Immature natural killer cell (primary cell): ENCODE measurements at places on chromosomes 1 and 21. TPM values are rescaled to one million over a fixed set of nuclear protein-coding genes. Genes with fewer than 3 reads are reported as not detected.
A peak's percentile ranks its signal among the peaks of the same experiment; 100 is the strongest.

- no peaks in the 10 kb centered on the region for H3K4me1 ChIP-seq
- H3K27me3 ChIP-seq = peaks cover 6% of the 10 kb centered on the region
These were observed 13.1 kb upstream of the ZRANB2 start for GRCh38 chr1:71093938-71094337.

GJA8 gene
- not detected for polyA plus RNA-seq

DNA sequence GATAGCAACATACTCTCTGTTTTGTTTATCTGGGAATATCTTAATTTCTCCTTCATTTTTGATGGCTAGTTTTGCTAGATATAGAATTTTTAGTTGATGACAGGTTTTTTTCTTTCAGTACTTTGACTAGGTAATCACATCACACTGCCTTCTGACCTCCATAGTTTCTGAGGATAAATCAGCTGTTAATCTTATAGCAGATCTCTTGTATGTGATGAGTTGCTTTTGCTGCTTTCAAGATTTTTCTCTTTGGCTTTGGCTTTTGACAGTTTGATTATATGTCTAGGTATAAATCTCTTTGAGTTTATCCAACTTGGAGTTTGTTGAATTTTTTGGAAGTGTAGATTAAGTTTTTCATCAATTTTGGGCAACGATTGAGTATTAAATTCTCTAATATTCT lies 142.6 kb downstream of the ZNF644 start:
- H3K27ac ChIP-seq = no peak overlapping the region
- no peaks in the 10 kb centered on the region for H3K4me1 ChIP-seq
- DNase-seq = no peak

- H3K4me1 ChIP-seq = peaks cover 8% of the 10 kb centered on the region
- no peaks in the 10 kb centered on the region for H3K27me3 ChIP-seq
- H3K27ac ChIP-seq = no peak overlapping the region
- no peak overlapping the region for H3K4me3 ChIP-seq
- no peak for DNase-seq
- H3K36me3 ChIP-seq = no peaks in the 10 kb centered on the region
These were observed 155.4 kb upstream of the C1orf174 start for GRCh38 chr1:4055294-4055967.

DNA sequence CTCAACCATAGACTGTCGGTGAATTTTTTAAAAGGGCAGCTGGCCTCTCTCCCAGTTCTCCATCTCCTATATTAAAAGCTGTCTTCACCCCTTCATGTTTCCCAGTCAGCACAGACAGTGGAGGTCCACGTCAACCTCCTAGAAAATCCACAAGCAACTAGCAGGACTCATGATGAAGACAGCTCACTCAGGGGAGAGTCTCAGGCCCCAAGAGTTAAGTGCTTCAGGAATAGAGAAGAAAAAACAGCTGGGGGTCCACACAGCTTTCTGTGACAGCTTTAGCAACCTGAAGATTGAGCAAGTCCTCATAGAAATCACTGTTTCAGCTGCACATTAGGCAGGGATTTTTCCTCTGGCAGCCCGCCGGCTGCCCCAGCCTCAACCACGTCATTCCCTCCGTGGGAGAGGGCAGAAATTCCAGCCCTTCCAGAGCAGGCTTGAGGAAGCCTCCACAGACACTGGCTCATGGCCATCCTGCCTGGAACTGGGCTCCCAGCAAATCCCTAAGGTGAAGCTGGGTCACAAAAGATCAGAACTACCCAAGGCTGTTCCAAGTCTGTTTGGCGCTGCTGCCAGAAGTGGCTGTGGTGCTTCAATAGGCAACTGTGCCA lies 15.2 kb downstream of the GPR161 start:
- H3K4me3 ChIP-seq = no peak overlapping the region
- no peaks in the 10 kb centered on the region for H3K36me3 ChIP-seq
- DNase-seq = no peak
- no peaks in the 10 kb centered on the region for H3K4me1 ChIP-seq
- no peak overlapping the region for H3K27ac ChIP-seq

DNA sequence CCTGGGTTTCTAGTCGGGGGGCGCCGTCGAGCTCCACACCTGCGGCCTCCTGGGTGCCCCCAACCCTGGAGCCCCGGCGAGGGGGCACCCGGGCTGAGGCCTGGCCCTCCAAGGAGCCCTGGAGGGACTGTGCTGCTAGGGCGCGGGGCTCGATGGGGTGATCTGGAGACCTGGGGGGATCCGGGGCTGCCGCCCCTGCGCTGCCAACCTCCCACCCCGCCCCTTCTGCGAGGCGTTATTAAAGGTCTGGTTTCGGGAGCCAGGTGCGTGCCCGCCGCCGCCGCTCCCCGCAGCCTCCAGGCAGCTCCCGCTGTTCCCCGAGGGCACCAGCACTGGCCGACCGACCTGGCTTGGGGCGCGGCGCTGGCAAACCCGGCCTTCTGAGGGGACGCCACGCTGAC lies 746 bp upstream of the POFUT2 start:
- peaks cover 16% of the 10 kb centered on the region for H3K36me3 ChIP-seq
- H3K27me3 ChIP-seq = peaks cover 6% of the 10 kb centered on the region
- peak overlapping the region; percentile 55 for H3K27ac ChIP-seq
- H3K4me1 ChIP-seq = peaks cover 20% of the 10 kb centered on the region
- DNase-seq = no peak

TMEM240 gene
- not detected for polyA plus RNA-seq

DNA sequence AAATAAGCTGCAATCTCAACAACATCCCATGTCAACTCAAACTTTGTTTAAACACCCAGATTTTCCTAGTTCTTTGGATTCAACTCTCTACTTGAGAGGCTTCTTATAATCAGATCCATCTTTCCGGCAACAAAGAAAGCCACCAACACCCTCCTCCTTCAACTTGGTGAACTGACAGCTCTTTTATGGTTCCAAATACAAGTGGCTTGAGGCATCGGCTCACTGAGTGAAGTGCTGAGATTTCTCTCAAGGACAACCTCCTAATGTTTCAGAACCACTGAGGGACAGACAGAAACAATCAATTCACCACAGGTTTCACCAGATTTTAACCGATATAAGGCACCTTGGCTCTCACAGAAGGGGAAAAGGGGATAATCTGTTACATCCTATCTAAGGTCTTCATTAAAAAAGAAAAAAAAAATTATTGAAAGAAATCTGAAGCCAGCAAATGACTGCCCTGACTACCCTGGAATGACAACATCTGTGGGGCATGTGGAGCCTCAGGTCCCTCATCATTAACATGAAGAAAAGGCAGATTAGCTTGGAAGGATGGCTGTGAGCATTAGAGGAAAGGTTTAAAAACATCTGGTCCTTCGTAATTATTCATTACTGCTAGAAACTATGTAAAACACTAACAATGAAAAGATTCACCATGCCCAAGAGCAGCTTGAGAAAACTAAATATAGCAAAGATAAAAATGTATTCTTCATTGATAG lies 50.9 kb downstream of the PTPN14 start:
- DNase-seq = no peak
- no peaks in the 10 kb centered on the region for H3K36me3 ChIP-seq

DNA sequence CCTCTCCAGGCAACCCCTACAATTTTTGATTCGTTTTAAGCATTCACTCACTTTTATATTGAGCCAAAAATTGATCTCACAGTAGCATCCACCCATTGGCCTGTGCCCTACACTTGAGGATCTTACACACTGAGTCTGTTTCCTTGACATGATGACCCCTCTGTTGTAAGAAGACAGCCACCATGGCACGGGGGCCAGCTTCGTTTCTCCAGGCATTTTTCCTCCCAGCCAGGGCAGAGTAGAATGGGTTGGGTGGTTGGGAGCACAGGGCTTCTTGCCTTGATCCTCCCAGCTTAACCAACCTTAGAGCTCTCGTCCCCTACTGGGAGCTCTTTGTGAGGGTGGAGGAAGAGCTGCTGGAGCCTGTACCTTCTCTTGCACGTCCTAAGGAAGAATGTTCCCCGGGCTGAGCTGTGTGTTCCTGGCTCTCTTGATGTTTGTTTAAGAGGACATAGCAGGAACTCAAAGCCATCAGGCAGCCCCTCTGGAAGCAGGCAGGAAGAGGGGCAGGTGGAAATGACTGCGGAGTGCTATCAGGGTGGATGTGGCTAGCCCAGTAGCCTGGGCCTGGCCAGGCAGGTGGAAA lies 213.2 kb upstream of the TMEM51 start:
- no peak for DNase-seq
- no peak overlapping the region for H3K4me3 ChIP-seq
- no peak overlapping the region for H3K27ac ChIP-seq
- H3K36me3 ChIP-seq = no peaks in the 10 kb centered on the region
- H3K27me3 ChIP-seq = peaks cover 5% of the 10 kb centered on the region

- DNase-seq = no peak
- no peaks in the 10 kb centered on the region for H3K27me3 ChIP-seq
- H3K4me3 ChIP-seq = no peak overlapping the region
- H3K36me3 ChIP-seq = peaks cover 11% of the 10 kb centered on the region
- no peaks in the 10 kb centered on the region for H3K4me1 ChIP-seq
- H3K27ac ChIP-seq = no peak overlapping the region
These were observed 43.3 kb downstream of the FAAP20 start for GRCh38 chr1:2151252-2151651.

GRCh38 chr1:88463401-88463985 lies 220.6 kb upstream of the PKN2 start:
- no peak overlapping the region for H3K27ac ChIP-seq
- no peaks in the 10 kb centered on the region for H3K27me3 ChIP-seq
- H3K4me1 ChIP-seq = no peaks in the 10 kb centered on the region
- no peak for DNase-seq
- H3K36me3 ChIP-seq = no peaks in the 10 kb centered on the region

- no peak for DNase-seq
- H3K4me3 ChIP-seq = no peak overlapping the region
- H3K27me3 ChIP-seq = no peaks in the 10 kb centered on the region
- H3K4me1 ChIP-seq = no peaks in the 10 kb centered on the region
- H3K36me3 ChIP-seq = no peaks in the 10 kb centered on the region
These were observed 575.5 kb downstream of the PTPRU start for GRCh38 chr1:29811727-29812407.

DISP1 gene
- polyA plus RNA-seq = 2.5 TPM

ANGPTL3 gene
- polyA plus RNA-seq = not detected

NBPF8 gene
- 1.0 TPM for polyA plus RNA-seq

CHIA gene
- not detected for polyA plus RNA-seq

- no peaks in the 10 kb centered on the region for H3K4me1 ChIP-seq
- DNase-seq = peak; percentile 56
These were observed 24.0 kb downstream of the QSOX1 start for GRCh38 chr1:180178511-180179161.

DNA sequence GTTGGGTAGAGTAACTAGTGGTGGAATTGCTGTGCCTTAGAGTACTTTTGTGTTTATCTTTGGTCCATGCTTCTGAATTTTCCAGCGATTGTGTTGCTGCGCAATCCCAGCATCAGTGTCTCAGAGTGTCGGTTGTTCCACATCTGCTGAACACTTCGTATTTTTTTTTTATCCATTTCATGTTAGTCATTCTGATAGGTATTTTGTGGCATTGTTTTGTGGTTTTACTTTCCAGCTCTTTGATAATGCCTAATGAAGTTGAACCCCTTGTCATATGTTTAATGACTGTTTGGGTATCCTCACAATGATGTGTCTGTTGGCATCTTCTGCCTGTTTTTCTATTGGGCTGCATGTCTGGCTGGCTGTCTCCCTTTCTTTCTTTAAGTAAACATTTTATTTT lies 13.6 kb downstream of the TUFT1 start:
- H3K4me1 ChIP-seq = no peaks in the 10 kb centered on the region
- no peak for DNase-seq
- H3K27ac ChIP-seq = no peak overlapping the region
- H3K4me3 ChIP-seq = no peak overlapping the region
- no peaks in the 10 kb centered on the region for H3K36me3 ChIP-seq

HSPA13 gene
- 14.1 TPM for polyA plus RNA-seq

GRCh38 chr1:224375059-224375458 lies 18.4 kb downstream of the CNIH4 start:
- H3K27me3 ChIP-seq = no peaks in the 10 kb centered on the region
- peak overlapping the region; percentile 42 for H3K4me3 ChIP-seq
- peaks cover 66% of the 10 kb centered on the region for H3K4me1 ChIP-seq

TSPAN2 gene
- 50.1 TPM for polyA plus RNA-seq

- no peak for DNase-seq
- H3K36me3 ChIP-seq = no peaks in the 10 kb centered on the region
- no peaks in the 10 kb centered on the region for H3K4me1 ChIP-seq
- H3K27ac ChIP-seq = no peak overlapping the region
These were observed 42.4 kb upstream of the TACSTD2 start for GRCh38 chr1:58619286-58620054.

DNA sequence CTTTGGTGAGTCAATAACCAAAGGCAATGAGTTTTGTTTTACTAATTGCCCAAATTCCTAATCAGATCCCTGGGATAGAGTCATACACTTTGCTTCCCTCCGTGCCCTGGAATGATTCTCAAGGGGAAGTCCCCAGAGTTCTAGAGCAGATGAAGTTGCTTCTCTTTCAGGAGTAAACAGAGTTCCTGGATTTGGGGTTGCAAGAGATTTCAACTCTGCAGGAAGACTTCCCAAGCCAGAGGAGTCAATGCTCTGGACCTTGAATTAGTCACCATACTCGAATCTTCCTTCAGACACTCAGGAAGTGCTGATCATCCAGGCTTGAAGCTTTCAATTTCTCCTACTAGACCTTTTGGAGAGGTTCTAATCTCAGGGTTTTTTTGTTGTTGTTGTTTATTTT lies 39.6 kb downstream of the FCER1A start:
- H3K27me3 ChIP-seq = no peaks in the 10 kb centered on the region
- H3K4me1 ChIP-seq = no peaks in the 10 kb centered on the region
- H3K36me3 ChIP-seq = no peaks in the 10 kb centered on the region

GRCh38 chr1:20358761-20359263 lies 68.1 kb downstream of the VWA5B1 start:
- no peak overlapping the region for H3K27ac ChIP-seq
- H3K27me3 ChIP-seq = peaks cover 2% of the 10 kb centered on the region
- H3K36me3 ChIP-seq = no peaks in the 10 kb centered on the region
- no peaks in the 10 kb centered on the region for H3K4me1 ChIP-seq
- H3K4me3 ChIP-seq = no peak overlapping the region
- DNase-seq = no peak

IGSF3 gene
- polyA plus RNA-seq = not detected

GRCh38 chr1:7255303-7256058 lies 470.2 kb downstream of the CAMTA1 start:
- no peaks in the 10 kb centered on the region for H3K4me1 ChIP-seq
- no peak overlapping the region for H3K27ac ChIP-seq
- H3K27me3 ChIP-seq = no peaks in the 10 kb centered on the region
- no peak overlapping the region for H3K4me3 ChIP-seq
- no peak for DNase-seq

DNA sequence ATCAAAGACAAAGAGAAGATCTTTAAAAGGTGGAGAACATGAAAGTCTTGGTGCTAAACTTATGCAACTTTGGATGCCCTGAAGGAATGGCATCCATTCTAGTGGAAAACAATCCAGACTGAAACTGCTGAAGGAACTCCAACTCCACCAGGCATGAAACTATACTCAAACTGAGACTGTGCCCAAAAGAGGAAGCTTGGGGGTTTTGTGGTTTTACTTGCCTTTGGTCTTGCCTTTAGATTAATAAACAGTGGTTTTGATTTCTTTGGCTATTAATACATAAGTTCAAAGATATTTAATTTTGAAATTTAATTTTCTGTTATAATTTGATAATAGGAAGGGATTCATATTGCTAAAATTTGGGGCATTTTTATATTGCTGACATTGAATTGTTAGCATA lies 17.4 kb upstream of the SLC30A10 start:
- DNase-seq = no peak
- no peak overlapping the region for H3K27ac ChIP-seq
- no peaks in the 10 kb centered on the region for H3K36me3 ChIP-seq
- no peaks in the 10 kb centered on the region for H3K4me1 ChIP-seq
